Activated CD4-positive, alpha-beta T cell treated with anti-CD3 and anti-CD28 coated beads, Interleukin-10, Interleukin-2, amounts not matched to agents 100 ng/mL and 50 ng/mL, durations not matched to agents 16 hours and 8 hours (primary cell): ENCODE measurements at places on chromosomes 11 and 22.

GRCh38 chr11:64198511-64198910, 8.0 kb upstream of the FERMT3 start:
- no peak for DNase-seq

GRCh38 chr11:129639300-129639699, 176.3 kb upstream of the TMEM45B start:
- peak; percentile 89 for DNase-seq

GRCh38 chr11:62727165-62727871, at the start of gene HNRNPUL2:
HNRNPUL2 (minus strand) TSS chr11:62727457; CDS start chr11:62727156, 301 bp downstream.
- DNase-seq = peak; percentile 100

DNA sequence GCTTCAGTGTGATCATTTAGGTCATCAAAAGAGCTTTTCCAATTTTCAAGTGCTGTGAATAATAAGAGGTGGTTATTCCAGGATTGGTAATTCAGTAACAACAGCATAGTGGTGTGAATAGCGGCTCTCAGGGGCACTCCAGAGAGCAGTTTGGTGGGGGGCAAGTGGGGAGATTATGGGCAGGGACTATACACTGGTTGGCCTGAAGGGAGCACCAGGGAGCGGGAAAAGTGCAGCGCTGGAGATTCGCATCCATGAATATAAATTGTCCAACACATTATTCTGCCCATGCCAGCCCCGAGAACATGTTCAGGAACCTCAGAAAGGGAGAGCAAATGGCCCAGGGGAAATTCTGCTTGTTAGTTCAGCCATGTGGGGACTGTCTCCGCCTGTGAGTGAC, 37.9 kb downstream of the OR6Q1 start:
- no peak for DNase-seq

- DNase-seq = no peak
Observed at GRCh38 chr11:120028181-120028896, 109.6 kb downstream of the TRIM29 start.

- no peak for DNase-seq
Observed at GRCh38 chr11:12778240-12778905, 104.2 kb downstream of the TEAD1 start.

- no peak for DNase-seq
Observed at GRCh38 chr22:42769574-42770447, 49.1 kb upstream of the A4GALT start.

DNA sequence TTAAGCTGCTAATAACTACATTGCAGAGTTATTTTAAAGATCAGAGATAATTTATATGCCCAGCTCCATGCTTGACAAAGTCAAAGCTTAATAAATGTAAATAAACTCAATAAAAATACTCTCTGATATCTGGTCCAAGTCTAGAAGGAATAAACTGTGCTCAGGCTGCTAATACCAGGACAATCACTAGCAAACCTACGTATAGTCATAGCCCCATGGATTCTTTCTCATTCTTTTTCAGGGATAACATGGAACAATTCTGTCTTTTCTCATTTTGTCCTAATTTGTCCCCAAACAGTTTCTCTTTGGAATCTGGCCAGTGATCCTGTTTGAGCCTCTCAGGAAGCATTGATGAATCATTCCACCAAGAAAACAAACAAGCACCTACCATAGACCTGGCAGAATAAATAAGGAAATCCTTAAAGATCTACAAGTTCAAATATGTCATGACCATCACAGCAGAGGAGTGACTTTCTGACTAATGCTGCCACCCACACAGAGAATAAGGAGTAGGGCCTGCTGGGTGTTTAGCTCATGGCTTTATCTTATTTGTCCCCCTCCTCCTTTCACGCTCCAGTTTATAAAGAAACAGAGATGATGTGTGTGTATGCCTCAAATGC, 14.1 kb upstream of the B3GNT6 start:
- no peak for DNase-seq

DNA sequence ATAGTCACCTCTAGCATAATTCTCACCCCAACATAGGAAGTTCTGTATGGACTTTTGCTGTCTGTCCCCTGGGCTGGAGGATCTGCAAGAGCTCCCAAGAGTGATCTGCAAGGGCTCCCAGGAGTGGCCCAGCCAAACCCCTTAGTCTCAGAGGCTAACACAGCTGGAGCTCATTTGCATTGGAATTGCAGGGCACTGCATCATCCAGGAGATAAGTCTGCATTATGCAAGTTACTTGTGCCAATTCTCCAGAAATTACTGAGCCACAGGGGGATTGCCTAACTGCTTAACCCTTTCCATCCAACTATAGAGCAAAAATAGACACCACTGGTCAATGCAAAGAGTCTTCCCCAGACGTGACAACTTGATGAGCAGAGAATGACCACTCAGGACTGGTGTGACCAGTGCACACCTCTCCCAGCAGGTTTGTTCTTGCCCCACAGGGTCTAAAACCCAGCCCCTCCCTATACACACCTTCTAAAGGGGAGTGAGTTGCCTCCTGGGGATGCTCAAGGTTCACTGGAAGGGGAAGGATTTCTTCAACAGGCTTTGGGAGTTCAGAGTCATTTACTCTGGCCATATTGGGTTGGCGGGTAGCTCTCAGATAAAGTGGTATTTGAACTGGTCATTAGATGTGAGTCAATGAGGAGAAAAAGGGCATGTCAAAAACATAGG, 38.4 kb downstream of the POU2AF3 start:
- DNase-seq = no peak

DNA sequence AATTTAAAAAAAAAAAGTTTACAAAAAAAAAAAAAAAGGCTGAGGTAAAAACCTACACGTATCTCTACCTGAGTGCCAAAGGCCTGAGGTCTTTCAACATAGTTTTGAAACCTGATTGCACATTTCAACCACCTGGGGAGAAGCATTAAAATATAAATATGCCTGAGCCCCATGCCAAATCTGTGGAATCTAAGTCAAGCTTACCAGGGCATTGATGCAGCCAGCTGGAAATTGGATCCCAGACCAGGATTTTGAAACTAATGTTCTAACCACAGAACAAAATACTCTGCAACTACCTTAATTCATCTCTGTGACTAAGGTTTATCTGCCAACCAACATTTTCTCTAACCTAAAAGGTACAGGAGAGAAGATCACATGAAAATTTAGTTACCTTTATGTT, 38.8 kb upstream of the CHRNA10 start:
- no peak for DNase-seq

DNA sequence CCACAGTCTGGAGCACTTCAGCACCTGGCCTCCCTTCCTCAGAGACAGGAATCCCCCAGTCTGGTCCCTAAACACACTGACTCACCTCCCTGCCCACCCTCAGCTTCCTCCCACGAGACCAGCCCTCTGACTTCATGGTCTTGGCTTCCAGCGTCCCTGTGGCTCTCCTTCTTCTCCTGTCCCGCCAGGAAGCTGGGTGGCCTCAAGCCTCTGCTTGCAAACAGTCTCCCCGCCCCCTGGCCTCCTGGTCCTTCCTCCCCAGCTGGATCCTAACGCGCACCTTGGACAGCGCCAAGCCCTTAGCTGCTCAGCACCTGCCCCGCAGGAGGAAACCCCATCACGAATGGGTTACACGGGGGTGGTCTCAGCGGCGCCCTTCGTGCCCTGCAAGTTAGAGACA, 4.5 kb downstream of the NCF4 start:
- DNase-seq = no peak

GRCh38 chr11:71207563-71207962, 44.8 kb downstream of the SHANK2 start:
- no peak for DNase-seq

DNA sequence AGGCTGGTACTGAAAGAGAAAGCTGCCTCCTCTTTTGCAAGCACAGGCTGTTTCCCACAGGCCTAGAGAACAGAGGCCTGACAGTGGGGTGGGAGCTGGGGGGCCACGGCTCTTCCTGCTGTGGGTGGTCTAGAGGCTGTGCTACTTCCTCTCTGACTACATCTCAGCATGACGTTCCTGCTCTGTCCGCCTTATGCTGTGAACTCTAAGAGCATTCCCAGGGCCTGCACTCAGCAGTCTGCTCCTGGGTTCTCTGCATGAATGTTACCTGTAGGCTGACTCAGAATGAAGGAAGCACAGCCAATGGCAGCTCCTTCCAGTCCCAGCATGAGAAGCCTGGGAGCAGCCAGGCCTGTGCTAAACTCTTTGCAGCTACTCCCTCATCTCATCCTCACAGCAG, 534.3 kb downstream of the NTM start:
- no peak for DNase-seq

DNA sequence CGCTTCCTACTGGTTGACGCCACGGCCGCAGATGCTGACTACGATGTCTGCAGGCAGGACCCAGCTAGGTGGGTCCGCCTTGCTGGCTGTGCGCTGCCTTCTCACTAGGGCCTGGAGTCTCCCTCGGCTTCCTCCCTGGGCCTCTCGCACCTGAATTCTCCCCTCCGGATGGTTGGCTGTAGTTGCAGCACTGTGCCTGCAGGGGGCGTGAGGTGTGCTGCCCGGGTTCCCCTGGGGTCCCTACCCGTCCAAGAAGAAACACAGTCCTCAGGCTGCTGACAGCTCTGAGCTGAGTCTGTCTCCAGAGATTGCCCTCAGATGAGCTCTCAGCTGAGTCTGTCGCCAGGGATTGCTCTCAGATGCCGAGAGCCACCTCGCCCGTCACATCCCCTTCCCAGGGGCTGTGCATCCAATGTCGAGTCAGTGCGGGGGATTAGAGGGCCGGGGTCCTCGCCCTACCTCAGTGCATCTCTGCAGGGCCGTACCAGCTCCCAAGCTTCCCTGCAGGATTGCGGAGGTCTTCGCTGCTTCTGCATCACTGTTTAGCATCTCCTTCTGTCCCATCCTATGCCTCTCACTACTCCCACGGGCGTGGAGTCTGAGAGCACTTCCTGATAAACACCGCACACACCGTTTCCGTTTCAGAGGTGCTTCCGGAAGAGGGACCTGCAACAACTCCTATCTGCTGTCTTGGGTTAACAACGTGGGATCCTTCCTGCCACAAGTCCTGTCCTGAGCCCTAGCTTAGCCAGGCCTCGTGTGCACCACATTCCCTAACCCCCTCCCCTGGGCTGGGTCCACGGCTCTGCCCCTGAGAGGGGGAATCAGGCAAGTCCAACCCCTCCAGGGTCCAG, 196.9 kb downstream of the CSNK2A3 start:
- peak; percentile 40 for DNase-seq

GRCh38 chr22:30397656-30398635, 1.1 kb downstream of the SEC14L2 start:
- no peak for DNase-seq

DNA sequence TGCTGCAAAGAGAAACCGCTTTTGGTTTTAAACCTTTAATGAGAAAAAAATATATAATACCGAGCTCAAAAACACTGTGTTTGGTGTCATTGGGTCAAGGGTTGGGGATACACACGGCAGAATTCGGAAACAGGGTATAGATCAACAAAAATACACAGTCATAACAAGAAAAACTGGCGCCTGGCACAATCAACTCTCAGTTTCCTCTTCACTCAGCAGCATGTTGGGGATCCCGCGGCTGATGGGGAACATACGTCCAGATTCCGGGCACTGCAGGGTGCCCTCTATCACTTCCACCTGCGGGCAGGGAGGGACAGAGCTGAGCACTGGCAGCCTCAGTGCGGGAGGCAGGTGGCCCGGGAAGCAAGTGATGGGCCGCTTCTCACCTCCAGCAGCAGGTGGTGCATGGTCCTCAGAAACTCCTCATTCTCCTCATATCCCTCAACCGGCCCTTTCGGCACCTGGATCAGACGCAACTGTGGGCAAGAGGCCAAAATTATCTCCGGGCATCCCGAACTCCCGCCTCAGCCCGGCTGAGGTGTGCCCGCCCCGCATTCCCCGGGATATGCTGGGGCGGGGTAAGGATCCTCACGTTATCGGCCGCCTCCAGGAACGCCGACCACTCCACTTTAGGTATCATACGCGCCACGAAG, 561 bp downstream of the TRMT112 start:
- DNase-seq = peak; percentile 78

DNA sequence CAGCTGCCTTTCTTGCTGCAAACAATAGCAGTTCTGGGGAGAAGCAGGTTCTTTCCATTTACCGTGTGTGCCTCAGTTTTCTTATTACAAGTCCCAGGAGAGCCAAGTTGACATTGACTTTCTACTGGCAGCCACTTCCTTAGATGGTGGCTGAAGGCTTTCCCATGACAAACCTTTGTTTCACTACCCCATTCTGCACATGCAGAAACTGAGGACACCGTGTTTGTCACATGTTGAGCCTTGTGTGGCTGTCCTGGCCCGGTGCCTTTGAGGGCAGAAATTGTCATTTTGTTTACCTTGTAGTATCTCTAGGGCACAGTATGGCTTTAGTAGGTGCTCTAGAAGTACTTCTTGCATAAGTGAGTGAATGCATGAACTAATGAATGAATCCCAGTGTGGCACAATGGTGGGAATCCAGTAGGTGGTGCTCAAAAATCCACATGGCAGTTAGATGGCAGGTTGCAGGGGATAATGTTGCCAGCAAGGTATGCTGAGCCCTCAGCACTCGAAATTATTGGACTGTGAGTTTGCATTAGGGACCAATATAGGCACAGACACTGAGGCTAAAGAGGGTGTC, 101.6 kb downstream of the CSNK2A3 start:
- DNase-seq = no peak

DNA sequence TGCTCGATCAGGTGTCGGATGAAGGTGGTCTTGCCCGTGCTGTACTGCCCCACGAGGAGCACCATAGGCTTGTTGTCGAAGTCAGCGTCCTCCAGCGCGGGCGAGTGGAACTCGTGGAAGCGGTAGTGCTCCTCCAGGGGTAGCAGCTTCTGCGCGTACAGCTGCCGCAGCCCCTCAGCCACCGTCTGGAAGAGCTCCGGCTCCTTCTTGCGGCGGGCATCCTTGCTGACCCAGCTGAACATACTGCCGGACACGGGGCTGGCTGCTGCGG, 263 bp downstream of the EHD1 start:
- no peak for DNase-seq

DNA sequence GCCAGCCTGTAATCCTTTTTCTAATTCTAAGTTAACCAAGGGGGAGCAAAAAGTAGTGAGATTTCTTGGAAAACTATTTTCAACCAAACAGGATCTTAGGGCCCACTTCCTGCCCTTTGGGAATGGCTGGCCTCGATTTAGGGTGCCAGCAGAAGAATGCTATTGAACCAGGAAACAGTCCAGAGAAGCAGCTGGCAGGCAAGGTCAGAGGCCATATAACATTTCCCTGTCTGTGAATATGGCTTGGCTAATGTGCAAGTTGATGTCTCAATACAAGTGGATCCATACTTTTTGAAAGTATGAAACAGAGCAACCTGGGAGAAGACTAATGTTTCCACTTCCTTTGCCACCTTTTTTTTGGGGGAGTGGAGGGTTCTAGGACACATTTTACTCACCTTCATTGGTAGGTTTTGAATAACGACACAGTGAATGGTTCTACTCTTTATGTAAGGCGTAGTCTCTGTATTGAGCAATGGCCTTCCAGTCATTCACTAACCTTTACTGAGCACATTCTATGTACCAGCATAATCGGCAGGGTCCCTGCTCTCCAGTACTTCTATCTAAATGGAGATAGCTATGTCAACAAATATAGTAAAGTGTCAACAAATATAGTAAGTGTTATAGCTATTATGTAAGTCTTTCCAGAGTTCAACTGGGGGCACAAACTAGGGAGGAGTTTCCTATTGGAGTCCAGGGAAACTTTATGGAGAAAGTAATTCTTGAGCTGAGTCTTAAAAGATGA, 34.2 kb upstream of the RRM1 start:
- DNase-seq = no peak

DNA sequence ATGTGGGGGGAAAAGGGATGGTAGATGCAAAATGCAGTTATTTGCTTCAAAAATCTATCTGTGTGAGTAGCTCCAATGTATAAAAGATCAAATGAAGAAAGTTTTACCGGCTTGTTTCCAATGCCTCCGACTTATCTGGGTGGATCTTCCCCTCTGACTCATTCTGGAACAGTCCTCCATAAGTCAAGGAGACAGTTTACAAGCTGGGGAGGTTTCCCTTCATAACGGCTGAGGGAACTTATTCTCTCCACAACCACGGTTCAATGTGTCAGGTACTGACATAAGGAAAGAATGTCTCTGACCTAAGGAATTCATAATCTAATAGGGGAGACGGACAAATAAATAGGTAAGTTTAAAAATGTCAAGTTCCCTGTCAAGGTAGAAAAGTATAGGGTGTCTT, 49.7 kb upstream of the BIRC3 start:
- DNase-seq = no peak
